ENCODE measurements at places on chromosomes 3 and 15.

DNA sequence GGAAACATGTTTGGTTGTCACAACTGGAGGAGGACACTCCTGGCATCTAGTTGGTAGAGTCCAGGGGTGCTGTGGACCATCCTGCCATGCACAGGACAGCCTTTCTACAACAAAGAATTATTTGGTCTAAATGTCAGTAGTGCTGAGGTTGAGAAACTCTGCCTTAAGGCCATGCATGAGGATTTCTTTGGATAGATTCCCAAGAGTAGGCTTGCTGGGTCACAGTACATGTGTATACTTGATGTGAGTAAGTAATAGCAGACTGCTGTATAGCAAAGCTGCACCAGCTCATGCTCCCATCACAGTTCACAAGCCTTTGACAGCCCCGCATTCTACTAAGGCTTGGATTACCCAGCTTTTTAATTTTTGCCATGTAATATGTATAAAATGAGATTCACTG, 151.3 kb downstream of the MFSD1 start:
- no peak overlapping the region for H3K27ac ChIP-seq
- no peaks in the 10 kb centered on the region for H3K4me1 ChIP-seq
- H3K36me3 ChIP-seq, result no peaks in the 10 kb centered on the region
- no peak for DNase-seq
- H3K4me3 ChIP-seq, result no peak overlapping the region

DNA sequence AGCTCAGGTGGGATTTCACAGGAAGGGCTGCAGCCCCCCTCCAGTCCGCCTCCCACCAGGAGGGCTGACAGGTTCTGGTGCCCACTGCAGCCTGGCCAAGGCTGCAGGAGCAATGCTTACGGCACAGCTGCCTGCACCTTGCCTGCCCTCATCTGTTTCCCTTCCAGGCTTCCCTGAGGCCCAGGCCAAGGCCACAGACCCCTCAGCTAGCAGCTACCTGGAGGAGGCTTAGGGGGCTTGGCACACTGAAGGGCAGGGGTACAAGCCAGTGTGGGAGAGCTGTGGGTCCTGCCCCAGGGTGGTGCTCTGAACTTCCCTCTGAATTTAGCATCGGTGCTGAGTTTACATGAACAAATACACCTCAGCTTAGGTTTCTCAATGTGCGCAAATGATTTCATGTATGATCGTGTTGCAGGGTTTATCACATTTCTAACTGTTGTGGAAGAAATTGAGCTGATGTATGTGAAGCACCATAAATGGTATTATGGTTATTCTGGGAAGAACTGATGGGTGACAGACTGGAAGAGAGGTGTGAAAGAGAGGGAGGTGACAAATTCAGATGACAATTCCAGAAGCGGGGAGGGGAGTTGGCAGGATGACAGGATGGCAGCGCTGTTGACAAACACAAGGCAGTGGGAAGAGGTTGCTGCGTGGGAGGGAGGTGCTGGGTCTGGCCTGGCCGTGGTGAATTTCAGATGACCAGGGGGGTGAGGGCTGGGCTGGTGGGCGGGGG, 6.1 kb downstream of the RHCG start:
- H3K4me1 ChIP-seq, result no peaks in the 10 kb centered on the region
- peak overlapping the region; percentile 14 for H3K27ac ChIP-seq
- H3K27me3 ChIP-seq, result no peaks in the 10 kb centered on the region

DNA sequence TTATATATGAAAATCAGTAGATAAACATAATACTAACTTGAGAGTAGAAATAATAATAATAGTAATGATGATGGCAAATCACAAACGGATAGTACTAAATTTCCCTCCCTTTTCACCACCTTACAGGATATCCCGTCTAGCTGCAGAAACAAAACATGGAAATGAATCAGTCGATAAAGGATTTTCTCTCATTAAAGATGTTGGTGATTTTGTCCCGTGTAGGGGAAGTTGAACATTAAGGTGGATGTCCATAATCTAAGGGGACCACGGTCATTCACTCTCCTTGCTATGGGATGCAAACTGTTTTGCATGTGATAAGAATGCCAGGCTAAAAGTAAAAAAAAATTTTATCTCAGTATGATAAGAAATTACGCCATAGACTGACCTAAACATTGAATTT, 1027.7 kb upstream of the NR2F2 start:
- H3K27ac ChIP-seq, result no peak overlapping the region
- peaks cover 28% of the 10 kb centered on the region for H3K4me1 ChIP-seq
- H3K4me3 ChIP-seq, result no peak overlapping the region
- DNase-seq, result no peak
- no peaks in the 10 kb centered on the region for H3K36me3 ChIP-seq
- H3K27me3 ChIP-seq, result no peaks in the 10 kb centered on the region

DNA sequence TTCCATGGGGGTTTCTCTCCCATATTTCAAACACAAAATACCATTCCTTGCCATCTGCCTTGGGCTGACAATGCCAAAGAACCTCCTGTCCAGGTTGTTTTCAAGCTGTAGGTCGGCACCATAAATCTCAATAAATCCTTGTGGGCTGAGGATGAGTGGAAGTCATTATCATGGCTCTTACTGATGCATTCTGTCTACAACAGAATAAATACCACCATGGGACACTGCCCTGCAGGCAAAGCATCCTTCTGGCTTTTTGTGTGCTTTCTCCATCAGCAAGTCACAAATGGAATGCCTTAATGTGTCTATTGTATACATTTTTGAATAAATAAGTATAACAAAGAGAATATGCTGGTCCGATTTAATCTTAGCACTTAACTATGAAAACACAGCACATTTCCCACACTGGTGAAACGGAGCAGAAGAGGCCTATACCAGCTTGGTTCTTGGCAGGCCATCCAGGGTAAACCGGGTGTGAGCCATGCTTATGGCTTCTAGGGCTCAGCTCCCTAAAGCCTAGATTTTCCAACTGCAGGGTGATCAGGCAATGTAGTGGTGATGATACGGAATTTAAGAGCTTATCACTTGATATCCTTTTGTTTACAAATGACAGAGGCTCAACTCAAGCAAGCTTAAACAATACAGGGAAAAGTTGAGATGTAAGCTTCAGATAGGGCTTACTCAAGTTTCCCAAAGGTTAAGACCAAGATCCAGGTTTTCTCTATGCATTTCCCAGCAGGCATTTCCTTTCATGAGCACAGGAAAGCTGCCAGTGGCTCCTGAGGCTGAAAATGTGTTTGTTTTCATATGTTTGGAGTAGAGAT, 133.2 kb upstream of the LRTM1 start:
- H3K4me1 ChIP-seq, result no peaks in the 10 kb centered on the region
- no peak for DNase-seq
- no peak overlapping the region for H3K27ac ChIP-seq
- no peak overlapping the region for H3K4me3 ChIP-seq
- no peaks in the 10 kb centered on the region for H3K27me3 ChIP-seq
- no peaks in the 10 kb centered on the region for H3K36me3 ChIP-seq

DNA sequence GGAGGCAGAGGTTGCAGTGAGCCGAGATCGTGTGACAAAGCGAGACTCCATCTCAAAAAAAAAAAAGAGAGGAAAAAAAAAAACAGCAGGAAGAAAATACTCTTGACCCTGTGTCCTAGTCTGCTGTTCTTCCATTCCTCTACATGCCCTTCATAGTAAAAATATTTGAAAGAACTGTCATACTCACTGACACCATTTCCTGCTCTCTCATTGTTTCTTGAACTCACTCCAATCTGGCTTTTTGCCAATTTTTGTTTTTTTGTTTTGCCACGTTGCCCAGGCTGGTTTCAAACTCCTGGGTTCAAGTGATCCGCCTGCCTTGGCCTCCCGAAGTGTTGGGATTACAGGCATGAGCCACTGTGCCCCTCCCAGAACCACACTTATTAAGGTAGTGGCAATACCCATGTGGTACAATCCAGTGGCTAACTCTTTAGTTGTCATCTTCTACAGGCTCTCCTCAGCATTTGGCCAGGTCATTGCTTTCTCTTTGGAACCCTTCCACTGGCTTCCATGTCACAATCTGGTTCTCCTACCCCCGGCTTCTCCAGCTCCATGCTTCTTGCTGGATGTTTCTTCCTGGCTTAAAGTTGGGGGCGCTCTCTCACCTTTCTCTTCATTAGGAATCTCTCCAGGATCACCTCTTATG, 238.2 kb upstream of the C2CD4B start:
- no peak for DNase-seq
- H3K27ac ChIP-seq, result peak overlapping the region; percentile 45
- H3K36me3 ChIP-seq, result no peaks in the 10 kb centered on the region

DNA sequence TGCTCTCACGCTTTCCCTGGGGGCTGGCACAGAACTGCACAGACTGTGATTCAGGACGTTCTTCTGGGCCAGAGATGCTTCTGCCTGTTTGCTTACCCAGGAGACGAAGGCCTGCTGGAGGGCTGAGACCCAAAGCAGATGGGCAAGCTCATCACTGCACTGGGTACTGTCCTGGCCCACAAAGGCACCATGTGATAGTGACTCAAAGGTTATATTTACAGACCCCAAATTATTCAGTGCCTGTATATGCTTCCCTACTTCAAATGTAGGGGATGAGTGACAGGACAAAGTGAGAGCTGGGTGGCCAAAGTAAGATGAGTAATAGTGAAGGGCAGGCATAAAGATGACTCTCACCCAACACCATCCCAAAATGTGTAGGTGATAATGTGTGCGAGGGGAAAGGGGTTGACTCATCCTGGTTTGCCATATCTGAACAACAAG, 127.4 kb downstream of the WDR76 start:
- H3K36me3 ChIP-seq, result no peaks in the 10 kb centered on the region
- no peak overlapping the region for H3K27ac ChIP-seq
- no peak overlapping the region for H3K4me3 ChIP-seq
- H3K4me1 ChIP-seq, result no peaks in the 10 kb centered on the region
- no peaks in the 10 kb centered on the region for H3K27me3 ChIP-seq

DNA sequence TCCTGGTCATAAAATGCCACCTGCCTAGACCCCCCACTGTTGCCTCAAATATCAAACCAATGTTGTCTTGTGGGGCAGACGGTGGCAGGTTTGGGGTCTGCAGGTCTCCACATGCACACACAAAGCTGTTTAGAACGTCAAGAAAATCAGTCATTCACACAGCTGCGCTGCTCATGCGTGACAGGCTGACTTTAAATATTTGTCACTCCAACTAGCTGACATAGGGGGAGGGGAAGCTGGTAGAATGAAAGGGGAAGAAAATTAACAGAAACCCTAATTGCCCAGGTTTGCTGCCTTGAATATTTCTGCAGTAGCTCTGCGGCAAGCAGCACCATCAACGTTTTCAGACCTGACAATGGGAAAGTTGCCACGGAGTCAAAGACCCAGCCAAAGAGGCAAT, 201.8 kb downstream of the ABHD5 start:
- no peak overlapping the region for H3K27ac ChIP-seq
- H3K27me3 ChIP-seq, result no peaks in the 10 kb centered on the region
- no peak overlapping the region for H3K4me3 ChIP-seq
- DNase-seq, result no peak
- no peaks in the 10 kb centered on the region for H3K4me1 ChIP-seq
- no peaks in the 10 kb centered on the region for H3K36me3 ChIP-seq

- H3K4me3 ChIP-seq, result no peak overlapping the region
- H3K27ac ChIP-seq, result no peak overlapping the region
Measured at GRCh38 chr3:98185180-98185579, 18.7 kb downstream of the OR5H15 start.

DNA sequence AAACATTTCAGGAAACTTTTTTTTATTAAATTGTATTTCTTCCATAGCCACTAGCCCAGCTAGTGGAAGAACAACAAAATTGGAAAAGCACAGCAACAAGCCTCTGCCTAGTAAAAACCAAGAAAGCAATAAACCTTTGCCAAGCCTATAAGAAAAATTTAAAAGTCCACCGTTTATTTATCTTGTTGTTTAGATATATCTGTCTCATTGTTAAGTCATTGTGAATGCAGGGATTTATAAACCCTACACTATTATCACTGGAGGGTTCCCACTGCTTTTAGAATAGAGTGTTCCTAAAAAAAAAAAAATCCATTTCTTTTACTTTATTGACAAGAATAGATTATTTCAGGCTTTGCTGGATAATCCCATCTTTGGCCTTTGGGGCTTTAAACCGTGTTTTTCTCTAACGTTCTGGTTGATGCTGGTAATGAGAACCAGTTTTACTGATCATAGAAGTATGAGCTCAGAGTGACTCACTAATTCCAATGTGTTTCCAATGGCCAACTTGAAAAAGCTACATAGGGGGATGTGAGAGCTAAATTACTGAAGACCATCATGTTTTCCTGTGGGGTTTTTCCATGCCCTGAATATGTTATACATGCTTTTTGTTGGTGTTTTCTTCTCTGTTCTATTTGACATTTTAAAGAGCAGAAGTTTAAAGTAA, 634.1 kb downstream of the RBMS3 start:
- no peak for DNase-seq
- no peaks in the 10 kb centered on the region for H3K36me3 ChIP-seq
- no peaks in the 10 kb centered on the region for H3K4me1 ChIP-seq
- H3K27ac ChIP-seq, result no peak overlapping the region
- no peaks in the 10 kb centered on the region for H3K27me3 ChIP-seq

- peaks cover 15% of the 10 kb centered on the region for H3K4me1 ChIP-seq
- H3K36me3 ChIP-seq, result no peaks in the 10 kb centered on the region
- no peak overlapping the region for H3K27ac ChIP-seq
- no peaks in the 10 kb centered on the region for H3K27me3 ChIP-seq
- H3K4me3 ChIP-seq, result no peak overlapping the region
Measured at GRCh38 chr15:57418635-57419034, 42.3 kb downstream of the CGNL1 start.

- no peaks in the 10 kb centered on the region for H3K36me3 ChIP-seq
- no peaks in the 10 kb centered on the region for H3K27me3 ChIP-seq
- H3K4me1 ChIP-seq, result no peaks in the 10 kb centered on the region
- H3K27ac ChIP-seq, result no peak overlapping the region
Measured at GRCh38 chr3:123781571-123782275, 102.4 kb downstream of the MYLK start.

DNA sequence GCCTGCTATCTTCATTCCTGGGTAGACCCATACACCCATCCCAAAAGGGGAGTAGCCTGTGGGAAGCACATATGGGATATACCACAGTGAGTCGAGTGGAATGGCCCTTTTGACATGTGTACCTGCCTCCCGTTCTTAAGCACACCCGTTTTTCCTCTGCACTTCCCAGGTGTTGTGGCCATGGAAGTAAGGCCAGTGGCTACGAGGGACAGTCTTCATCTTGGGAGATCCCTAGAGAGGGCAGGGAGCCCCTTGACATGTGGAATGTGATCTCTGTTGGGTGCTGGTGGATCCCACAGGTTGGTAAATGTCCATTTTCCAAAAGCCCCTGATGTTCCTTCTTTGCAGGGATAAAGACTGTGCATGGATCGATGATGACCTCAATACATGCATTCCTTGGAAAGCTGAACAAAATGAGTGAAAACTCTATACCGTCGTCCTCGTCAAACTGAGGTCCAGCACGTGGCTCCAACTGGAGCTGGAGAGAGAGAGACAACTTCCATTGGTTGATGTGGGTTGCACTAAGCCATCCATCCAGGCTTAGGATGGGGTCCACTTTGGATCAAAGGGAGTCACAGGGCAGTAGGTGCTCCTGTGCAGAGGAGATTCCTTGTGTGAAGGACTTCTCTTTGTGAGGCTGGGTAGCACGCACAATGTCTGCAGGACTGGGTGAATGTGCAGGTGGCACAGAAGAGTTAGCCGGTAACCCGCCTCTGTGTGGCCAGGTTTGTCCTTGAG, 136.8 kb downstream of the SNRPN start:
- H3K27me3 ChIP-seq, result no peaks in the 10 kb centered on the region
- no peak overlapping the region for H3K4me3 ChIP-seq
- peak; percentile 36 for DNase-seq
- no peak overlapping the region for H3K27ac ChIP-seq
- H3K36me3 ChIP-seq, result peaks cover 90% of the 10 kb centered on the region
